Upper lobe of right lung (tissue), 1 donor: ENCODE measurements at places on chromosomes 7 and 10. TPM values are rescaled to one million over a fixed set of nuclear protein-coding genes. Genes with fewer than 3 reads are reported as not detected.

DNA sequence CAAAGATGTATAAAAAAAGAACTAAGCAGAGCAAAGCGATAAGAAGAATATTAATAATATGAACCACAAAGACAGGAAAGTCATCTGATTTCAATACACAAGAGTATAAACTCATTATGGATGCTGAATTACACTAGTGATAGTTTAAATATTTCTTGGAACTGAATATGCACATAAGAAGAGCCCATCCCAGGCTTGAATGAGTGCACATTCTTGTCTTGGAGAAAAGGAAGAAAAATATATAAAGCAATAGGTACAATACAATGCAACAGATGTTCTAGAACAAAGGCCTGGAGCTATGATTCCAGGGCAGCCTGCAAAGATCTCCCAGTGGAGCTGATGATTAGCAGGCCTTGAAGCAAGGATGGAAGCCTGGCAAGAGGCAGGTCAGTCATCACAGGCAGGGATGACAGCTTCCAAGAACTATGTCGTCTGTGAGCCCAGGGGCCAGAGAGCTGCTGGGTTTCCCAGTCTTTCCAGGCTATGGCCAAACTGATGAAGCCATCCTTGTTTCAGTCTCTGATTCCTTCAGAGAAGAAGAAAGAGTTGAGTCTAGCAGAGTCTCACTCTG lies 277.6 kb downstream of the KCNMA1 start:
- H3K4me3 ChIP-seq, result no peak overlapping the region
- H3K27me3 ChIP-seq, result no peaks in the 10 kb centered on the region
- no peaks in the 10 kb centered on the region for H3K4me1 ChIP-seq
- H3K36me3 ChIP-seq, result no peaks in the 10 kb centered on the region
- DNase-seq, result no peak
- H3K27ac ChIP-seq, result no peak overlapping the region

- H3K4me3 ChIP-seq, result no peak overlapping the region
- DNase-seq, result no peak
- H3K4me1 ChIP-seq, result no peaks in the 10 kb centered on the region
- no peaks in the 10 kb centered on the region for H3K36me3 ChIP-seq
These were observed 9.4 kb upstream of the CNOT4 start for GRCh38 chr7:135519233-135519688.

- H3K27ac ChIP-seq, result peak overlapping the region; percentile 81
- H3K4me1 ChIP-seq, result peaks cover 21% of the 10 kb centered on the region
- H3K27me3 ChIP-seq, result no peaks in the 10 kb centered on the region
- H3K36me3 ChIP-seq, result no peaks in the 10 kb centered on the region
These were observed 146.3 kb downstream of the GPR85 start for GRCh38 chr7:112940314-112940732.

The LRGUK gene
- total RNA-seq, result 0.49 TPM
